ENCODE measurements at places on chromosomes 13 and 19.

GRCh38 chr13:106151056-106151699, 384.3 kb downstream of the EFNB2 start:
- no peak for DNase-seq

- no peak for DNase-seq
Observed at GRCh38 chr13:106573868-106574267, 5.9 kb upstream of the ARGLU1 start.

GRCh38 chr13:37097076-37097475, 8.4 kb downstream of the CSNK1A1L start:
- DNase-seq = no peak

DNA sequence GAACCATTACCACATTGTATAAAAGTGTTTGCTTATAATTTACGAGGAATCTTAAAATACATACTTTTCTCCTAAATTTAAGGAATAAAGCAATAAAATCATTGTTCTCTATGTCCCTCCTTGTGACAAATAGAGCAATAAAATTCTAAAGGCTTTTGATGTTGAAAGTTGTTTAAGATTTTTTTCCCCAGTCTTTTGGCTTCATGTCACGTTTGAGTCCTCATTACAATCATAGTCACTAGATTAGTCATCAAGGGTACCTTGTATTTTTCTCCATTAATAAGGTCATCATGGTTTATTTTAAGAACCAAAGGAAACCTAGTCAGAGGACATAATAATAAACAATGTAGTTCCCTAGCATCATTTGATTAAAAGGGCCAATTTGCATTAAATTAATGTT, 3.2 kb downstream of the WBP4 start:
- no peak for DNase-seq

- no peak for DNase-seq
Observed at GRCh38 chr19:17328517-17329365, 5.9 kb downstream of the ANO8 start.

GRCh38 chr19:51547397-51548212, 16.1 kb upstream of the SIGLEC6 start:
- no peak for DNase-seq

- DNase-seq = no peak
Observed at GRCh38 chr13:97535614-97536013, 101.6 kb downstream of the RAP2A start.

- DNase-seq = no peak
Observed at GRCh38 chr13:21395953-21396352, 63.1 kb downstream of the ZDHHC20 start.

GRCh38 chr13:20274466-20274865, 42.3 kb upstream of the GJB6 start:
- no peak for DNase-seq

DNA sequence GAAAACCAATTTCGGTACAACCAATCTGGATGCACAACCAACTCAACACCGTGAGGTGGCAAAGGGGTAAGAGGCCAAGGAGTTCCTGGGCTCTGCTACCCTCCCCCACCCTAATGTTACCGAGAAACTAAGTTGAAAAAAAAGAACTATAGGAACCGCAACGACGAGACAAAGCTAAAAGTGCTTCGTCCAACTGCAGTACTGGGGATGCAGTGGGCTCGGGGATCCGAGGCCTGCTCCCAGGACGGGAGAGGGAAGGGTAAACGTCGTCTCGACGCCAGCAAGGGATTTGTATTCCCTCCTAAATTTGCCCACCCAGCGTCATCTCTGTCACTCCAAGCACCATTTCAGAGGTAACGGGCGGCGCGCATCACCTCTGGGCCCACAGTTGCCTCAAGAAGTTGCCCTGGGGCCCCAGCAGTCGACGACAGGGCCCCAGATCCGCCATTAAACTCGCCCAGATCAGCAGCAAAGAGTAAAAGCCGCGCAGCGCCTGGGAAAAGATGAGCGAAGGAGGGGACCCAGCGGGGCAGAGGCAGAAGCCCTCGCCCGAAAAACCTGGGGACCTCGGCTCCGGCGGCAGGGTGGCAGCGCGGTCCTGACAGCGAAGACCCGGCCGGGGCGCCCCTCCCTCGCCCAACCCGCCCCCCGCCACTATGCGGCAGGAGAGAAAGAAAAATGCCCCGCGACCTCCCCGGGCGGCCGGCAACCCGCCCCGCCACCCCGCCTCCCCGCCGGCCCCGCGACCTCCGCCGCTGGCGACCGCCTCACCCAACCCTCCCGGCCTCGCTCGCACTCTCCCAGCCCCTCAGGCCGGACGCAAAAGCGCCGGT, 752 bp downstream of the ZMYM5 start:
- no peak for DNase-seq

- DNase-seq = no peak
Observed at GRCh38 chr19:47158879-47159503, 28.4 kb downstream of the SAE1 start.

DNA sequence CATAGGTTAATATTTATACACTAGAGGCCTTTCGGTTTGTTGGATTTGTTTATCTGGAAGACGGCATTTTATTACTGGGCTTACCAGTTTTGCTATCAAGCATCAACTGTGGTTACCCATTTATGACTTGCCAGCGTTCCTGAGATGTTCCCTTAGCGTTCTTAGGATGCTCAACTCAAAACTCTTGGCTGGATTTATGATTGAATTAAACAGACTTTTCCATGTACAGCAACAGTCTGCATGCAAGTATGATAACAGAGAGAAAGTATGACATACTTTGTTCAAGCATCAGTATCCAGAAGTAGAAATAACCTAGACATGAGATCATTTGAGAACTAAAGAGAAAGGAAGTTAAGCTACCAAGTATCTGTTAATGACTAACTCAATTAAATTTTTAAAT, 29.9 kb upstream of the RNF113B start:
- no peak for DNase-seq

DNA sequence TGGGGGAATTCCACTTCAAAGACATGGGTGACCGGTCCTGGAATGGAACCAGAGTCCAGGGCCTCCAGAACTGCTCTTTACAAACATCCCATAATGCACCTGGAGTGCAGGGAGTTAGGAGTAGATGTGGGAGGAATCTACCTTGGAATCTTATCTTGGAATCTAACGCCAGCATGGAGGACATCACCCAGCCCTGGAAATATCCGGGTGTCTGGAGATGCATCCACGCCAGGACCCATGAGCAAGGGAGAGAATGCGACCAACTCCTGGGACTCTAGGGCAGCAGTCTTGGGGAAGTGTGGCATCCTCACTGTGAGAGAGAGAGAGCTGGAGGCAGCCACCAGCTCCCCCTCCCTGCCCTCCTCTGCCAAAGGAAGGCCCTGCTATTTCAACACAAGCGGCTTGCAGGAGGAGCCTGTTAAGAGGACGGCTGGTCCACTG, 211.8 kb downstream of the UQCRFS1 start:
- no peak for DNase-seq

DNA sequence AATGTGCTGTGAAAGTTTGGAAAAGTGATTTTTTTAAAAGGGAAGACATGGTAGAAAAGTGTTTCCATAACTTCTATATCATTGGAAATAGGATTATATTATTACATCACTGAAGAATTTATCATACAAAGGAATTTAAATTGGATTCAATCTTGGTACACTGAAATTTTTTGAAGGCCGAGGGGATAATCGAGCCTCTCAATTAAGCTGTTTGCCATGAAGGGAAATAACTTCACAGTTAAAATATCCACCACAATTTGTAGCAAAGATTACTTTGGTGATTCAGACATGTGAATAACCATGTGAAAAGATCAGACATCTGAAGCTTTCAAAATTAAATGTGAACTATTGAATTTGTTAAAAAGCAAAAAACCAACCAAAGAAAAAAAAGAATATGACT, 215.3 kb downstream of the KLF5 start:
- no peak for DNase-seq

DNA sequence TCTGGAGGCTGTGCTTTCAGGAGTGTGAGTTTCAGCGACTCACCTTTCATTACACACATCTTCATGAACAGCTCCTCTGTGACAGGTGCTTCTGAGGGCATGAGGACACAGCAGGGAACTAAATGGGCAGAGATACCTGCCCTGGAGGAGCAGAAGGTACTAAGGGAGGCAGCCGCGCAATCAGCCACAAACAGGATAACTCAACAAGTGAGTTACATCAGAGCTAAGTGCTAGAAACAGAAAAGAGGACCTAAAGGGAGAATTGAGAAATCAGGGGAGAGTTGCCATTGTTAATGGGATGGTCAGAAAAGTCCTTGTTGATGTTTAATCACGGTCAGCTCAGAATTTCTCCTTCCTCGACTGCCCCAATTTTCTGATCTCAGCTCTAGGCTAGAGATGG, 42.5 kb downstream of the SYDE1 start:
- DNase-seq = no peak

DNA sequence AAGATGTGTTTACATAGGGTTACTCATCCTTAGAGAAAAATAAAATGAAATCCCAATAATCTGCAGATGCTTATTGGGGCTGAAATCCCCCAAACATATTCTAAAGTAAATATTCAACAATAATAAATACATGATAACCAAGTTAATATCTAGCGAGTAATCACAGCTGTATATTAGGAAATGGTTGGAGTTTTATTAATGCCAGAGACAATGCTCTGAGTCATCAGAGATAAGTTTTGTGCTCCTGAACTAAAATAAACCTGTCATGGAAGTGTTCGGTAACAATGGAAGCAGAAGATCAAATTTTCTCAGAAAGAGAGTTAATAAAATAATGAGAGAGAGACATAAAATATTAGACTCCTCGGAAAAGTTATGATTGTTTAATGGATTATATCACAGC, 31.4 kb downstream of the FLT1 start:
- DNase-seq = no peak

GRCh38 chr13:71274923-71275608, 591.9 kb downstream of the DACH1 start:
- no peak for DNase-seq

GRCh38 chr13:42106998-42107397, 58.5 kb downstream of the DGKH start:
- DNase-seq = no peak

DNA sequence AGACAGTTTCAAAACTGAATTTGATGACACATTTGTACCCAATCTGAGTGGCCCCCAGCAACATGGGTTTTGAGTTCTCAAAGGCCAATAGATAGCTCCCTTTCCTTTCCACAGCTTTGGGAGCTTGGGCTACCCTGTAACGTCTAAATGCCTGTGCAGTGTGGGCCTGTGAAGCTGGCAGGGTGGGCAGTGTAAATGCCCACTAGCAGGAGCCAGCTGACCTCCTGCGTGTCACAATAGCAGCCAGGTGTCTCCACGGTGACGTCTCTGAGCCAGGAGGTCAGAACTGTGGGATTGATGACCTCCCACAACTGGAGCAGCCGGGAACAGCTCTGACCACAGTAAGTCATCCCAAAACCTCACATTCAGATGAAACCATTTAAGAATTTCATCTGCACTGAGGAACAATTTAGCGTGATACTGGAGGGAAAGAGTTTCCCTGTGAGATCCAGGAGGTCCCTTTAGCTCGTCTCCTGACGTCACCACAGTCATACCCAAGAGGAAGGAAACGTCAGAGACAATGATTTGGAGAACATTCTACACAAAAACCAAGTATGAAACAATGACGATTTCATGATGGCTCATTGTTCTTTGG, at the start of gene IPO5:
Gene IPO5 (plus strand): TSS at position 300 of the 595 bp plus-strand sequence. CDS start 23,022 bp downstream, outside the sequence.
- DNase-seq = no peak

DNA sequence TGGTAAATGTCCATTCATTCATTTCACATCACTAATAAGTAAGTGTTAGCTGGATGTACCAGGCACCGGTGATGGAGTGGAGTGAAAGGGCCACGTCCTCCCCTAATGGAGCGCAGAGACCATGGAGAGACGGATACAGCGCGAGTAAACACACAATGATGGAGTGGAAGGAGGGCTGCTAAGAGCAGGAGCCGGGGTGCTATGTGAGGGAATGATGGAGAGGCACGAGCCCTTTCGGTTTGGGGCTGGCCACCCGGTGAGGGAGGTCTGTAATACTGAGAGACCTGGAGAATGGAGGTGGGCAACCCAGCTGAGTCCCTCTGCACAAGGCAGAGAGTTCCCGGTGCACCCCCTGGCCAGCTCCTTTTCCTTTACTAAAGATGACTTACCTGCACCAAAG, 53.7 kb downstream of the PEPD start:
- no peak for DNase-seq

DNA sequence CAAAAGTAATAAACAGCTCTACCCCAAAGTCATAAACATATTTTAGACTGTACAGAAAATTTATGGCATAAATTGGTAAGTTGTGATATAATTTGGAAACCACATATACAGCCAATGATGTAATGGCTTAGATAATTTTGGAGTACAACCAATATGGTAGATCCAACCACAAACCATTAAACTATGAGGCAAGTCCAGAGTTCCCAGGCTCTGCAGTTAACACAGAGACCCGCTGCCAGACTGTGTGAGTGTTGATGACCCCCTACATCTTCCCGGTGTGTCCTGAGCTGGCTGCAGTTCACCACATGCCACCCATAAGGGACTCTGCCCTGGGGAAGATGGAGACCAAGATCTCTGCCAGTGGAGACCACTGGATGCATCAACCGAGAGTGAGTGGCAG, 9.9 kb upstream of the SERPINE3 start:
- no peak for DNase-seq

DNA sequence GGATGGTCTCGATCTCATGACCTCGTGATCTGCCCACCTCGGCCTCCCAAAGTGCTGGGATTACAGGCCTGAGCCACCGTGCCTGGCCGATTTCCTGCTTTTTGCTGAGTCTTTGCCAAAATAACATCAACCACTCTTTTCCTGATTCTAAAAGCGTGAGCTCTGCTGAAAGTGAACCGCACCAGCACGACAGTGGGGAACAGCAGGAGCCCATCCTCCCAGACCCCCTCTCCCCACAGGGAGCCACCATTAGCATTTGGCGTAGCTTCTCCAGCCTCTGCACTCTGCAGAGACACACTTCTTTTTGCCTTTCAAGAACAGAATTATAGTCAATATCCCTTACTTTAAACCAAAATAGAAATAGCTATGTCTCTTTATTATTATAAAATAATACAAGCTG, 41.3 kb downstream of the MYH14 start:
- DNase-seq = no peak

DNA sequence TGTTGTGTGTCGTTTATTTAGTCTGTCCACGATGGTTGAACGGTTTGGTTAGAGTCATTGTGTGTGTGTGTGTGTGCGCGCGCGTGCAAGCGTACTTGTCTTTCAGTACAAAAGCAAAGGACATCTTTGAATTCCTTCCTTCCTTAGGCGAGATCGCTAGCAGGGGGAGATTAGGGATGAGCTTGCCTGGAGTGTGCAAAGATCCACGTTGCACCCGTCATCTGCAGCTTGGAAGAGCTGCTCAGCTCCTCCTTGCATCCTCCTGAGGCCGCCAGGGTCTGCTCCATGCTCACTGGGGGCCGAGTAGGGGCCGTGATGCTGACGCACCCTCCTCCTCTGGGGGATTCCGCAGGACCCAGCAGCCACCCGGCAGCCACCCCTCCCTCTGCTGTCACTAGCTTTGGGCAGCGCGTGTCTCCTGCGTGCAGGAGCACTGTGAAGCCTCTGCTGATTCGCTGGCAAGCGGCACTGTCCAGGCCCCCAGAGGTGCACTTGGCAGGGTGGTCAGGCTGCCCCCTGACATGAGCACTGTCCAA, 137.3 kb downstream of the KDM4B start:
- no peak for DNase-seq

- no peak for DNase-seq
Observed at GRCh38 chr13:36553491-36553890, 120.3 kb upstream of the SERTM1 start.

GRCh38 chr13:59269476-59269875, 894.3 kb downstream of the DIAPH3 start:
- DNase-seq = peak; percentile 37

GRCh38 chr13:99977334-99977911, 4.2 kb upstream of the ZIC2 start:
- no peak for DNase-seq

- DNase-seq = no peak
Observed at GRCh38 chr13:36796052-36796451, 23.0 kb upstream of the RFXAP start.

GRCh38 chr13:51262501-51263211, 40.5 kb downstream of the FAM124A start:
- no peak for DNase-seq

All from SK-N-MC (cell line).